ENCODE measurements at places on chromosomes 13 and 19.

DNA sequence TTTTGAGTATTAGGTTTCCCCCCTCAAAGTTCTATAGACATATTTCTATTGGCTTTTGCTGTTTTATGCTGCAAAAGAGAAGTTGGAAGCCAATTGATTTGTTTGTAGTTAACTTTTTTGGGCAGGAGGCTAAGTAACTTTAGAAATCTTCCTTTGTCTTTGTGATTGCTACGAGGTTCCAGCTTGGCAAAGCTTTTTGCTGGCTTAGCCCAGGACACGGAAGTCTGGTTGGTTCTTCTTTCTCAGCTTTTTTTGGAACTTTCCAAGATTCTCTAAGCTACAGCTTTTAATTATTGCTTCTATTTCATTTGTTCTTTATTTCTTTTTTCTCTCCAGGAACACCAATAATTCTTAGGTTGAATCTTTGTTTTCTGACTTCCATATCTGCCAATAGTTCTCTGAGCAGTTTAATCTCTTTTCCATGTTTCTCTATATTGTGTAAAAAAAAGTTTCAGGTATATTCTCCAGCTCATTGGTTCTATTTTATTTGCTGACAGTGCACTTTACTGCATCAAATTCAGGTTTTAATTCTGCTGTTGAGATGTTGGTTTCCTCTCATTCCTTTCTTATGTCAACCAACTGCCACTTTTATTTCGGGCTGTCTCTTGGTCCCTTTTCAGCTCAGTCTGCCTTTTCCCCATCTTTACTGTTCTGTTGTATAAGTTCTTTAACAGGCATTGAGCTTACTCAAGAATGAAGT is 27.8 kb downstream of the MBNL2 start:
- DNase-seq, result no peak

DNA sequence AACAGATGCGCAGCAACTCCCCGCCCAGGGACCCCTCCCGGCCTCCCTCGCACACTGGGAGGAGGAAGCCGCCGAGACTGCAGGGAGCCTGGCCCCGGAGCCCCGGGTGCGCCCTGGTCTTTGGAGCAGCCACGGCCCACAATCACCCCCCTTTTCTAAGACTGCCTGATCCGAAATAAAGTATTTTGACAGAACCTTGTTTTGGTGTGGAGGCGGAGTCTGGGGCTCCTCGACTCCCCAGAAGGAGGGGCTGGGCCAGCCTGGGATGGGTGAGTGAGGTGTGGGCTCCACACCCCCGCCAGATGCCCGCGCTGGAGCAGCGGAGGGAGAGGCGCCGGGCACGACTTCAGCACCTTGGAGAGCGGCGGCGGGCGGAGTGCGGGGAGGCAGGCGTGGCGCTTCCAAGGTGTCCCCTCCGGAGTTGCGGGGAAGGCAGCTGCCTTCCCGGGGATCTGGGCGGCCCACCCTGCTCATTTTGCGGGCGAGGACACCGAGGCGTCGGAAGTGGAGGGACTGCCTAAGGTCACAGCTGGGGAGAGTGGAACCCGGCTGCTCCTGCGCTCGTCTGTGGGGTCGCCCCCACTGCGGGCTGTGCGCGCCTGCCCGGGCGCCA is 9.4 kb downstream of the SIRT6 start:
- peak; percentile 82 for DNase-seq

GRCh38 chr13:33649212-33649878 is 168.6 kb upstream of the RFC3 start:
- DNase-seq, result no peak

DNA sequence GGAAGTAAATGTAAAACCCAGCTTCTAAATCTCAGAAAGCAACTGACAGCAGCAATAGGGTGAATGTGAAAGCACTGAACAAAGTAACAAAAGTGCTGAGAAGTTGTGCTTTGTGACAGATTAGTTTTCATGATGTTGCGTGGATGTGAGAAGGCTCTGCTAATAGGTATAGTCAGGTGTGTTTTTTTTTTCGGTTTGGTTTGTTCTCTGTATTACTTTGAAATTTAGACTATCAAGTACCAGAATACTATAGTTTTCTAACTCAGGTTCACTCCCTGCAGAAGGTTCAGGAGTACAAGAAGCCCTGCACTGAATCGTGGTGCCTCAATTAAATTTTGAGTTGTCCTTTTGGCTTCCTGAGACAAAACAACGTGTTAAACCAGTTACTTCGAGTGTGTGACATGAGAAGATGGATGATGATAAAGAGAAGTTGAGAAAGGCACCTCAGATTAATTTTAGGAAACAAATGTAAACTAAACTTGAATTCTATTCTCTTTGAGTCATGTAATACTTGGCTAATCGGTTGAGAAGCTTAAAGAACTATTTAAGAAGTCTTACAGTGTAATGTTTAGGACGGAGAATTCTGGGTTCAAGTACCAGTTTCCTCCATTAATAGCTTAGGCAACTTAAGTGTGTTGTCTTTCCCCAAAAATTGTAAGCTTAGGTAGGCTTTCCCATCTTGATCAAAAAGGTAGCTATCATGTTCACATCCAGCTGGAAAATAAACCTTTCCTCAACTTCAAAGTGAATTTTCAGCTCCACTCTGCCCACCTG is 10.3 kb downstream of the MIR17HG start:
- DNase-seq, result no peak
